Ovary (tissue), 10 donors: ENCODE measurements at places on chromosomes 5 and 9. TPM values are rescaled to one million over a fixed set of nuclear protein-coding genes. Genes with fewer than 3 reads are reported as not detected.

DNA sequence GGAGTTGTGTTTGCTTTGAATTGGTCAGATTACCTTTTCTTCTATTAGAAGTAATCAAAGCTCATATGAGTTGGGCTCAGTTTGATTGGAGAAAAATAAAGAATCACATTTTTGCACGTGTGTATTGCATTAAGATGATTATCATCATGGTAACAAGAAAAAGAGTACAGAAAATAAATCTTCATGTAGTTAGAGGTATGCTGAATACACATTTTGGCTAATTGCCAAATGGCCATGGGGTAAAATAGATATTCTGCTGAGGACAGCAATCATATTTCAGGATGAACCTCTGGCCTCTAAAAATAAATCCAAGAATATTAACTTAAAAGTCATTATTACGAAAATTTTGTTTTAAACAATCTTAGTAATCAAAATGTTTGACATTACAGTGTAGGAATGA is 38.9 kb upstream of the GNAQ start:
- DNase-seq, result no peak

- no peak for DNase-seq
These were observed 112.6 kb downstream of the SAXO1 start for GRCh38 chr9:18920141-18921084.

Gene RNF183
- total RNA-seq, result 1.3 TPM

Gene ANKRD55
- total RNA-seq, result not detected

Gene GDNF
- 0.60 TPM for total RNA-seq

Gene SPATA31A3
- total RNA-seq, result not detected
